Activated T-helper 2 cell treated with anti-CD3 and anti-CD28 coated beads, Interferon-gamma antibody, Interleukin-2, Interleukin-4, amounts not matched to agents 10 μg/mL and 5 μg/mL and 100 μg/mL, durations not matched to agents 14 hours and 24 hours and 36 hours (primary cell): ENCODE measurements at places on chromosomes 4 and X.

DNA sequence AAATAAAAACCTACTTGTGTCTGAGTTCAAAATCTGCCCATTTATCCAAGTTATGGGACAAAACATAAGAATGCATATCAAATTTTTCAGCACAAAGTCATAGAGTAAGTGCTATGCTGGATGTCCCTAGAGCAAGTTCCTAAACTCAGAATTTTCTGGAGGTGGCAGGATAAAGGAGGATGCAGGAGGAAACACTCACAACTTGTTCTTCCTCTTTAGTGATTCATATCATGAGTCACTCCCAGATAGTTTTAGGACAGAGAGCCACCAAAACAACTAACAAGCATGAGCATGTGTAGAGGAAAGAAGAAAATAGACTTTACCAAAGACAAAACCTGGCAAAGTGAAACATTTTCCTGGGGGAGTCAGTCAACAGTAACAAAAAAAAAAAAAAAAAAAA lies 302.7 kb downstream of the KCTD8 start:
- DNase-seq: no peak

- DNase-seq: no peak
These were observed 43.0 kb downstream of the SEPSECS start for GRCh38 chr4:25117274-25117673.

DNA sequence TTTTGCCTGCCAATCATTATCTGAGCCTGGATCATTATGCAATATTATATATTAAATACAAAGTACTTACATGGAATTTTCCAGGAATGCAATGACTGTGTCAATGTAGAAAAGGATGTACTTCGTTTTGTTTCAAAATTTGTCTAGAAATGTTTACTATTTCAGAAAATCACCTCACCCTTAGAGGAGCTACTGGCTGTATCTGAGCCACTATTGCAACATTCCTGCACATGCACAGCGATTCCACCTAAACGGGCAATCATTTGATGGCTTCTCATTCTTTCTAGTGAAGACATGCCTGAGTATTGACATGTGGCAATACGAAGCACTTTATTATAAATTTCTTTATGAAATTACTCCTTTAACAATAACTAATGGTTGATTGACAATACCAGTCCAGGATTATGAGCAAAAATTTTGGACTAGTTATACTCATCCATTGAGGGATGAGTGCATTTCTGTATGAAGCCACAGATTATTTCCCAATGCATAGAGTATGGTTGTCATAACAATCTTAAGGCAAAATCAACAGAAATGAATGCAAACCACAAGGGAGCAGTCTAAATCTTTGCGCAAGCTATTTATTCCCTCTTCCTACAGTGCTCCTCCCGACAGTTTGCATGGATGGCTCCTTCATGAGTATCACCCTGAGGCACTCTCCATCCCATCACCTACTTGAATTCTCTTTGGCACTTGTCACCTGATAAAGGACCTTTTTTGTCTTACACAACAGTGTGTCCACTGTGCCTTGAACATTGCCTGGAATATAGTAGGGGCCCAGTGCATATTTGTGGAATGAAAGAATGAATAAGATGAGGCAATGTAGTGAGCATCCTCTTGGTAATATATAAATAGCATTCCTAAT lies 35.8 kb upstream of the MMAA start:
- no peak for DNase-seq

DNA sequence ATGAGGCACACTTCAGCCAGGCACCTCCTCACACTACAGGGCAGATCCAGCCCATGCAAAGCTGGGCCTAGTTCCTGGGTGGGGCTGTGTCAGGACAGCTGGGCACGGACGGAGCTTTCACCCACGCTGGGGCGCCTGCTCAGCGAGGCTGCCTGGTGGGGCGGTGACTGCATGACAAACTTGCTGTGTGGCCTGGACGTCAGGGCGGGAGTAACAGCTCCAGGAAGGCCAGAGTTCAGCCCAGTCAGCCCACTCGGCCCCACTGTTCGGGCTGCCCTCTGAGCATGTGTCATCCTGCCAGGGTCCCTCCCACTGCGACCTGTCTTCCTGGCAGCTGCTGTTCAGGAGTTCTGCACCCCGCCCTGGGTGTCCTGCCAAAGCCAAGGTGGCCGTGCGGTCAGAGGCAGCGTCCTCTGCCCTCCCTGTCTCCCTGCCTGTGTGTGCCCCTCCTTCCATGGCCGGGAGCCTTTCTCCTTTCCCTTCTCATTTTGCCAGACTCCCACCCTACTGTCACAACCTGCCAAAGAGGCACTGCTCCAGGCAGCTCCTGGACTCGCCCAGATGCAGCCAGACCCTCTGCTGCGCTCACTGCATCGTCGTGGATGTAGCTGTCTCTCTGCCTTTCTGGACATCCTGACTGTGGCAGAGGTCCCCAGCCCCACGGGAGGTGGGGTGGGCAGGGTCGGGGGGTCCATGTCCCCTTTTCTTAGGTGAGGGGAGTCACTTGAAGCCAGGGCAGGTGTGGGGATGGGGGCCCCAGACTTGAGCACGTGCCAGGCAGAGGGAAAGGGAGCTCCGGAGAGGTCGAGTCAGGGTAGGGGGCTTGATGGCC lies 33.0 kb upstream of the KIAA0232 start:
- no peak for DNase-seq

DNA sequence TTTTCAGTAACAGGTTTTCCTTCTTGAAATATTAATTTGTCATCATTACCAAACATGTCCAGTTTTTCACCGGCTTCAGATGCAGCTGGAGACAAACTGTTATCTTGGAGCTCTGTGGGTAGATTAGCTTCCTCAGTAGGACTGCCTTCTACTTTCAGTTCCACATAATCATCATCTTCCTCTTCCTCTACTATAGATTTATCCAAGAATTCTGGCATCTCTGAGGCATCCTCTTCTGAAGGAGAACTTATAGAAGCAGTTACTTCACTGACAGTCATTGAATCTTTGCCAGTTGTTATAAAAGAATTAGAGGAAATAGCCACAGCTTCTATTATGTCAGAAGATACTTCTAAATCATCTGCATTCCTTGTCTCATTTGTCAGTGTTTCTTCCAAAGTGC lies 162.9 kb downstream of the LRBA start:
- DNase-seq: no peak

DNA sequence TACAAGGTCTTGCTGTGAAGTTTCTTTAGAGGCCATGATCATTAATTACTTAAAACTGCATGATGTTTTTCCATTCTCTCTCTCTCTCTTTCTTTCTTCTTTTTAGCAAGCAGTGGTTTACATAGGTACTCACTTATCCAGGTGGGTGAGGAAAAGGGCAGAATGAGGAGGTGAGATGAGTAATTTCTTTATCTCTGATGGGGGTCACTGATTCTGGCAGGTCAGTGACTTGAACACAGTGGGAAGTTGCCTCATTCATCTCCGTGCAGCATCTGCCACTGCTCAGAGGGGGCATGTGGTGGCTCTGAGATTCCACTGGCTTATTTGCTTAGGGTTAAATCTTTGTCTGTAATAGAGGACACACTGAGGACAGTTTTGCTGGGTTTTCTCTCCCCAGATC lies 62.6 kb downstream of the FAM114A1 start:
- no peak for DNase-seq

- no peak for DNase-seq
These were observed 27.4 kb downstream of the APELA start for GRCh38 chr4:164904336-164904735.

DNA sequence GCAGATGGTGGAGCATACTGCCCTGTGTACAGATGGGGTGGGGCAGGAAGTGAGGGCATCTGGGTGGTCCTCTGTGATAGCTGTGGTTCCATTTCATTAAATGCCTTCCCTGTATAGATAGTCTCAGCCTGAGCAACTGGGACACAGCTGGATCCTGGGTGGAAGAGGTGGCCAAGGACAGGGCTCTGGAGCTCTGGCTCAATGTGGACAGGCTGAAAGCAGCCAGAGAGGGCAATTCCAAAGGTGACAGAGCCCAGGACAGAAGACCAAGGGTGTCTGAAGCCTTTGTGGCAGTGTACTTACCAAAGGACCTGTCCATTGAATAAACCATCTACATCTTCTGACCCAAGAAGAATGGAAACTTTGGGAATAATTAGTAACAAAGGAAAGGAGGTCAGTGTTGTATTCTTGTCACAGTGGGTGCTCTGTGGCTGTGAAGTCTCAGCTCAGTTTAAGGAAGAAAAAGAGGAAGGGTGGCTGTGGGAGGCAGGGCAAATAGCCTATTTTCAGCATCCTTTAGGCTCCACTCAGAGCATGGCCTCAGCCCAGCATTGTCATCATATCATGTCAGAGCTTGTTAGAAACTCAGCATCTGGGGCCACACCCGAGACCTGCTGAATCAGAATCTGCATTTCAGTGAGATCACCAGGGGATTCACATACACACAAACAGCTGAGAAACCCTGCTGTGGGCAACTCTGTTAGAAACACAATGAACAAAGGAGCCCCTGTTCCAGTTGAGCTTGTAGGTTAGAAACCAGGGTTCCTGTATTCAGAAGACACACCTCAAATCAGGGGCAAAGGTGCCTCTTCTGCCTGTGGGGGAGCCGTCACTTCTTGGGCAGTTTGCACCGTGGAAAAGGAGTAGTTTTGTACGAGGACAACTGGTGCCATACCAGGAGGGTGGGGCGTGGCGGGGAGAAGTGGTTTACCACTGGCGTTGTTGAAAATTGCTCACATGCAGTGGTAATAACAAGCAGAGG lies 168.6 kb downstream of the PTTG2 start:
- DNase-seq: peak; percentile 55

DNA sequence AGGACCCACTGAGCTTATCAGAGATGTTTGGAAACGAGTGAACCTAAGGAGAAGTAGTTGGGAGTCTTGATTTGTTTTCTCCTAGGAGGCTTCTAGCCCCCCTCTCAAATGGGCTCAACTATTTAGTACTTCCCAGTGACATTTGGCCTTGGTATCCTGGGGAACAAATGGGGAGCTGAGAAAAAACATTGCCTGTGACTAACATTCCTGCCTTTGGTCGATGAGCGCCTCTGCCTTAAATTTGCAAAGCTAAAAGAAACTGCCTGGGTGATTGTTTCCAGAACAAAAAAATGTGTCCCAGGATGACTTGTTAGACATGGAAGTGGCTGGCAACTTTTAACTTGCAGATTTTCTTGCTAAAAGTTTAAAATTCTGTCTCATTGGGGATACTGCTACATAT lies 58.8 kb upstream of the IGFBP7 start:
- no peak for DNase-seq

GRCh38 chrX:50971395-50971794 lies 60.9 kb downstream of the BMP15 start:
- DNase-seq: no peak

DNA sequence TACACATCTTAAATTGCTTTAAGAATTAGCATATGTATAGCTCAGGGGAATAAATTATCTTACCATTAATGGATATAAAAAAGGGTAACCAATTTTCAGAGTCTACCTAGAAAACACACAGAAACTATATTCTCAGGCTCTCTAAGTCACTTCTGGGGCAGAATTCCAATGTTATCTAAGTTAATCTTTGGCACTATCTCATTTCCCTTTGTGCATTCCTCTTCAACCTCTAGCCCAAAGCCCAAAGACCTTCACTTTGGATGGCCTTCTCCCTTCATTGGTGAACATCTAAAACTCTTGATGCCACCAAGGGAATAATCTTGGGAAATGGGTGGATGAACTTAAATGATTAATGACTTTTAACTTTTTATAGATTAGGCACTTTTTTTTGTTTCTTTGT lies 108.3 kb downstream of the APBB2 start:
- DNase-seq: no peak

DNA sequence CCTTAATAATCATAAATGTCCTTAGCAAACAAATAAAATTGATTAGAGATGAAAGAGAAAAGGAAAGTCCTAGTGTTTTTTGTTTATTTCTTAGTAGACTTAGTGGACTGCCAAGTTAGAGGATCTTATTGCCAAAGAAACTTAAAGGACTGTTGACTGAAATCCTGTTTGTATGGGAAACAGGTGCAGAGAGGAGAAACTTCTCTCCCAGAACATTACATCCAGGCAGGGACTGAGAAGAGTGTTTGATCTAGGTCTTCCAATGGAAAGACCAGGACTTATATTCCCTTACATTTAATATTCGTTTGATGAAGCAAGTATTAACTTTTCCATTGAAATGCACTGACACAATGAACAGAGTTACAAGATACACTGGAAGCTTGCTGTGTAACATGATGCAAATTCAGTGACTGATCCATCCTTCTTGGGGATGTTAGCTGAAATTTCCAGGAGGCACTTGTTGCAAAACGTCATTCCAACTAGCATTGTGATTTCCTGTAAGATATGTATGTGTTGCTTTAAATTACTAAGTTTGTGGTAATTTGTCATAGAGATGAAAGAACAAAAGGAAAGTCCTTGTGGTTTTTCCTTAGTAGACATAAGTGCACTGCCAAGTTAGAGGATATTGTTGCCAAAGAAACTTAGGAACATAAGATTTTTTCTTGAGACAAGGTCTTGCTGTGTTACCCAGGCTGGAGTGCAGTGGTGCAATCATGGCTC lies 505.6 kb downstream of the STIM2 start:
- DNase-seq: no peak

DNA sequence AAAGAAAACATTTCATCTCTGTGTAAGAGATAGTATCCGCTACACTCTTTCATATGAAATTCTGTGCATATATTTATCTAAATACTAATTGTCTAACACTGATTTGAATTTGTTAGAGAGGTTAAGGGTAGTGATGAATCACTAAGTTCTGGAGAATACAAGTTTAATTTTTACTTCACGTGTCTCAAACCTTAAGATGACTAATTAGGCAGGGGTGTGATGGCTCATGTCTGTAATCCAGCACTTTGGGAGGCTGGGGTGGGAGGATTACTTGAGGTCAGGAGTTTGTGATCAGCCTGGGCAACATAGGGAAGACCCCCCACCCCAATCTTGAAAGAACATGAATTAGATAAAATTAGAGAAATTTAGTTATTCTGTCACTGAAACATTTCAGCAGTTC lies 2241.9 kb downstream of the PCDH7 start:
- DNase-seq: no peak

- DNase-seq: no peak
These were observed 72.6 kb downstream of the SH3KBP1 start for GRCh38 chrX:19814778-19815177.
